ENCODE measurements at places on chromosomes 12 and 14. TPM values are rescaled to one million over a fixed set of nuclear protein-coding genes. Genes with fewer than 3 reads are reported as not detected.

Gene MGAT2
- 27.3 TPM for total RNA-seq

Gene ITGA5
- 93.5 TPM for total RNA-seq

Gene CIROP
- not detected for total RNA-seq

Gene CAPZA3
- total RNA-seq, result not detected
